Right renal pelvis (tissue), 4 donors: ENCODE measurements at places on chromosomes 11 and 22. TPM values are rescaled to one million over a fixed set of nuclear protein-coding genes. Genes with fewer than 3 reads are reported as not detected.

- no peak for DNase-seq
These were observed 450 bp downstream of the CBX6 start for GRCh38 chr22:38871360-38872171.

- no peak for DNase-seq
These were observed 697 bp downstream of the RNF169 start for GRCh38 chr11:74749127-74749964.

DNA sequence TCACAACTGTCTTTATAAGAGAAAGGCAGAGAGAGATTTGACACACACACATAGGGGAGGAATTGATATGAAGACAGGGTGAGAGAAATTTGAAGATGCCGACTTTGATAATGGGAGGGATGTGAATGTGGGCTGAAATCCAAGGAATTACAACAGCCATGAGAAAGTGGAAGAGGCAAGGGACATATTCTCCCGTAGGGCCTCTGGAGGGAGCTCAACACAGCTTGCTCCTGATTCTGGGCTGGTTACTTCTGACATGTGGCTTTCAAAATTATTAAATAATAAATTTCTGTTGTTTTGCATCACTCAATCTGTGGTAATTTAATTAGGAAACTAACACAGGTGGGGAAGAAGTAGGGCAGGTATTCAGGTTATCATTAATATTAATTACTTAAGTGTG, 282.9 kb downstream of the LUZP2 start:
- DNase-seq: no peak

Gene TNNI2
- 0.52 TPM for polyA plus RNA-seq

Gene SEPTIN5
- polyA plus RNA-seq: 34.6 TPM

DNA sequence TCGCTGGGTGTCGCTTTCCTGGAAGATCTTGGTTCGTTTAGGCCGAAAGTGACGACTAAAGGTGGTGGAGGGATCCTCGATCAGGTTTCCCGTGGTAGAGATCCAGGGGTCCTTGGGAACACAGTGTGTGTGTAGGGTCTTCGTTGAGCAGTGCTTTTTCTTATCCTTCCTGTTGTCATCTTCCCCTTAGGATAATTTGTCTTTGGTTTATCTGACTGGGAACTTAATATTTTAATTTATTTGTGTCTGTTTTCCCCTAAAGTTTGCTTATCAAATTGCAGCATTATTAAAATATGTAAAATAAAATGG, 403 bp downstream of the RBM7 start:
- no peak for DNase-seq

Gene CST6
- polyA plus RNA-seq: not detected

- no peak for DNase-seq
These were observed 898 bp downstream of the ZNF215 start for GRCh38 chr11:6927030-6927617.

DNA sequence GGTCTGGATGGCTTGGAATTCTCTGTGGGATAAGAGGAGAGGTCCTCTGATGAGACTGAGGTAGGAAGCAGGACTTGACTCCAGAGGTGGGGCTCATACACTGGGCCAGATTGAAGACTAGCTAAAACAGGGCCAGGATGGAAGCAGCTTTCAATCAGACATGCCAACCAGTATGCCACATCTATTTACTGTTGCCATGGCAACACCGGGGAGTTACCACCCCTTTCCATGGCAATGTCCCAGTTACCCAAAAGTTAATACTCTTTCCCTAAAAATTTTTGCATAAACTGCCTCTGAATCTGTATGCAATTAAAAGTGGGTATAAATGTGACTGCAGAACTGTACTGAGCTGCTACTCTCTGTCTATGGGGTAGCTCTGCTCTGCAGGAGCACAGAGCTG, 247.5 kb upstream of the ZBED5 start:
- DNase-seq: no peak

Gene YIF1A
- polyA plus RNA-seq: 49.6 TPM

DNA sequence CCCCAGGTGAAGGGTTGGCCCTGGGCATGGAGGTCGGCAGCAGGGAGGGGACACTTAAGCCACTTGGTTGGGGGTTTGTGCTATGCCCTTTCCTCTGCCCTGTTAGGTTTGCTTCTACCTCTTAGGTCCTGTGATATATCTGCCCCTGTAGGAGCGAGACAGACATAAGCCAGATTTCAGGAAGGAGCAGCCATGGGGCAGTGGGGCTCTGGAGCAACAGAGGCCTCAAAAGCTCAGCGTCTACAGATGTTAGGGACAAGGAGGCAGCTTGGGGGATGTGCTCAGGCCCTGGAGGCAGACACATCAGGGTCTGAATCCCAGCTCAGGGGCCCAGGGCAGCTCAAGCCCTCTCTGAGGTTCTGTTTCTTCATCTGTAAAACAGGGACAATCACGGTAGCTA, 27.2 kb upstream of the KCNQ1OT1 start:
- DNase-seq: no peak

- no peak for DNase-seq
These were observed 80.0 kb downstream of the BLID start for GRCh38 chr11:122036018-122036417.

GRCh38 chr22:48841881-48842582, 985.6 kb downstream of the BRD1 start:
- DNase-seq: no peak

GRCh38 chr11:77074205-77074604, 7.4 kb downstream of the CAPN5 start:
- DNase-seq: no peak

DNA sequence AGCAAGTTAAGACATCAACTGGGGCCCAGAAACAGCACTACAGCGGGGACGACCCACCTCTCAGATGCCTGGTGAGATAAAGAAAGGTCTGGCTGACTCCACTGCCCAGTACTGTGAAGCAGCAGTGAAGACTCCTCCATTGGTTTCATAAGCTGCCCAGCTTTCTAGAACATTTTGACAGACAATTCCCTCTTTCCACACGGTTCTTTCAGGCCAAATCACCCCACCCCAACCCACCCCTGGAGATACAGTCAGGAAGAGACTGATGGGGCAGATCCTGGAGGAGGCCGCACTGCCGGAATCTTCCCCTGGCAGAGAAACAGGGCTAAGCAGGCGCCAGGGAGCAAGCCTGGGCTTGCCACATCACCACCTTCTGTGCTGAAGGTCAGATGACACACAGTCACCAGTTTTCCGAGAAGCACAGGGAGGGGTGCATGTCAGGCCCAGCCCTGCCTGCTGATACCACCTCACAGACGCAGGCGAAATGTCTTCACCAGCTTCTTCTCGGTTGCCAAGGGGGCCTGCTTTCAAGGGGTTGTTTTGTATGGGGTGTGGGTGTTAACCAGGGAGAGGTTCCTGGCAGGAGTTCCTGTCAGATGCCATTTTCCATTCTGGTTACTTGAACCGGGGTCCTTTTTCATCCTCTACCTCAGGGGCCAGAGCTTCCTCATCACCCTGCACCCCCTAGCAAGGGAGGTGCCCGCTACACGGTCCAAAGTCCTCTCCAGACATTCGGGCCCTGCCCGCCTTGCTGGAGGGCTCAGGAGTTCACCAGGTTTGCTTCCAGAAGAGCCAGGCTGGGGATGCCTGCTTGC, 1.4 kb upstream of the NEAT1 start:
- DNase-seq: no peak

DNA sequence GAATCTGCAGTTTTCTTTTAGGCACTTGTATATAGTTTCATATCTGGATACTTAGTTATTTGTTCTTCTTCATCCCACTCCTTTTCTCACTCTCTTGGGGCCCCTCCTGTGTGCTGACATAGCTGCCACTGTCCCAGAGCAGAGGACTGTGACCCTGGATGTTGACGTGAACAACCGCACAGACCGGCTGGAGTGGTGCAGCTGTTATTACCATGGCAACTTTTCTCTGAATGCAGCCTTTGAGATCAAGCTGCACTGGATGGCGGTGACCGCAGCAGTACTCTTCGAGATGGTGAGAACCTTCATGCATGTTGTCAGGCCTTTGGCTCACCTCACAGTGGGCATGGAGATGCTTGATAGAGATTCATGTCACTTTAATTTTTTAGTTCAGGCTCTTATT, 50.9 kb upstream of the YWHAH start:
- no peak for DNase-seq

Gene GLYATL1
- 133 TPM for polyA plus RNA-seq

DNA sequence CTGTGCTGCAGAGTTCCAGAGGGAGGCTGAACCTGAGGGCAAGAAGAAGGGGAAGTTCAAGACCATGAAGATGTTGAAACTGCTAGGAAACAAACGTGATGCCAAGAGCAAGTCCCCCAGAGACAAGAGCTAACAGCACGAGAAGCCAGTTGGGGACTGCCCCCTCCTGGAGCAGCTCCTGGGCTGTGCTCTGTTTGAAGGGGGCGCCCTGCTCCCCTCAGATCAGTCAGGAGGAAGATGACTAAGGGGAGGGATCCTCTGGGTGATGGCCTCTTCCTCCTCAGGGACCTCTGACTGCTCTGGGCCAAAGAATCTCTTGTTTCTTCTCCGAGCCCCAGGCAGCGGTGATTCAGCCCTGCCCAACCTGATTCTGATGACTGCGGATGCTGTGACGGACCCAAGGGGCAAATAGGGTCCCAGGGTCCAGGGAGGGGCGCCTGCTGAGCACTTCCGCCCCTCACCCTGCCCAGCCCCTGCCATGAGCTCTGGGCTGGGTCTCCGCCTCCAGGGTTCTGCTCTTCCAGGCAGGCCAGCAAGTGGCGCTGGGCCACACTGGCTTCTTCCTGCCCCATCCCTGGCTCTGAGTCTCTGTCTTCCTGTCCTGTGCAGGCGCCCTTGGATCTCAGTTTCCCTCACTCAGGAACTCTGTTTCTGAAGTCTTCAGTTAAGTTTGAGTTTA, 12.6 kb downstream of the C22orf23 start:
- DNase-seq: no peak

DNA sequence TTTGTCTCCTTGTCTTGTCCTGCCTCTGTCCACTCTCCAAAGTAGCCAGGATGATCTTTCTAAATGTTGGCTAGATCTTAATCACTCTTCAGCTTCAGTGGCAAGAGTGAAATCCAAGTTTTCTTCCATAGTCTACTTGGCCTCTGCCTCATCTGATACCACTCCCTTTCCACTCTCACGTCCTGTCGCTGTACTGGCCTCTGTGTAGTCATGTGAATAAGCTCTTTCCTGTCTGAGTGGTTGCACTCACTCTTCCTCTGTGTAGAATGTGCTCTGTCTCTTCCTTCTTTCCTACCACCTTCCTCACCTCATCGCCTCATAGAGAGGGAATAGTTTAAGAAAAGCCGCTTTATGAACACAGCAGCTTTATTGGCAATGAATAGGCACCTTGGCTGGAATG, 86.5 kb downstream of the WNT11 start:
- DNase-seq: no peak

Gene GGT5
- polyA plus RNA-seq: 16.6 TPM

Gene OR5AL1
- polyA plus RNA-seq: not detected
